ENCODE measurements at places on chromosomes 5 and 9.
A peak's percentile ranks its signal among the peaks of the same experiment; 100 is the strongest.

DNA sequence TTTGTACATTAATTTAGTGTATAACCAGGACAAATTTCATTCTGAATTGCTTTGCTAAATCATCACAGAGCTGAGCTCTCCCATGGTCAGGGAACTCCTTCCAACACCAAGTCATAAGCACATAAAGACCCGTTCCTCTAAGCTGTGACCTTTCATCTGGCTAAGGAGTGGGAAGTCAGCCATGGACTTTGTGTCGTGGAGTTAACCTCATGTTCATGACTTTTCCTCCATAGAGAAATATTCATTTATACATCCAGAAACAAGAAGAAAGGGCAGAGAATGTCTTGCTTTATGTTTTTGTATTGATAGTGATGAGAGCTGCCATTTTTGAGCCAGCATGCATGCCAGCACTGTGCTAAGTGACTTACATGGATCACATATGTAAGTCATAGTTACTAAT is 97.5 kb downstream of the INIP start:
- no peak for DNase-seq

- no peak for DNase-seq
These were observed 24.0 kb downstream of the FOXD1 start for GRCh38 chr5:73424556-73424977.

- no peak for DNase-seq
These were observed 34.8 kb upstream of the NEURL1B start for GRCh38 chr5:172606156-172606785.

DNA sequence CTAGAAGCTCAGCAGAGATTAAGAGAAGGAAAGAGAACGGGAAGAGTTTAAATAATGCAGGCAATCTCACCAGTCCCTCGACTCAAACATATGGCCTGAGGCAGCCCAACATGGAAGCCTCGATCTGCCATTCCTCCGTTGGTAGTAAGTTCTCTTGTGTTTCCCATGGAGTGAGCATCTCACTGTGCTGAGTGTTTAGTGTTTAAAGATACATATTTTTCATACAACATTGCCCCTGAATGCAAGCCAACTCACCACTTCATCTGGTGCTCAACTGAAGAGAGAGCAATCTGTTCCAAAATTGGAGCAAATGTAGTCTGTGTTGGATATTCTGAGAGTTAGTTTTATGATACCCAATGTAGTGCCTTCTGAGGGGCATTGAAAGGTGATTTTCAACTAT is 171.5 kb upstream of the ATP10B start:
- DNase-seq, result no peak

DNA sequence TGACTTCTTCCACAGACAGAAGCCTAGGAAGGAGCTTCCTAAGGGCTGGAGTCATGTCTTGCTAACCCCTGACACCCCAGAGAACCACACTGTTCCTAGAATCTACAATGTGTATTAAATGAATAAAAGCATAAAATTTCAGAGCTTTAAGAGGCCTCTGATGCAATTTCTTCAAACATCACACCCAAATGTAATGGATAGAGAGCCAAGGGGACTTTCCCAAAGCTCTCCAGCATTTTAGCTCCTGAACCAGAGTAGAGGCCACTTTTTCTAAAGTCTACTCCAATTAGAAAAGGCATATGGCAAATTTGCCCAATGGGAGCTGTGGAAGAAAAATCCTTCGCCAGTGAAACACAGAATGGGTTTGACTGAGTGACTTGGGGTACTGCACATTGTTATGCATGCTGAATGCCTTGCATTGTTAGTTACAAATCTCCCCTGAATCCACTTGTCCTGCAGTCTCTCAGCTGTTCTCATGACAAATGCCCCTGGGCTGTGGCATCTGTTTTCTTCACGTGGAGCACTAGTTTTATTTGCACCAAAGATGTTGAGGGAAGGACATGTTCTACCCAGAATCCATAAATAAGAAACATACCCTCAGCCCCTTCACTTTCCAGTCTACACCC is 334.0 kb downstream of the ASTN2 start:
- DNase-seq, result no peak

DNA sequence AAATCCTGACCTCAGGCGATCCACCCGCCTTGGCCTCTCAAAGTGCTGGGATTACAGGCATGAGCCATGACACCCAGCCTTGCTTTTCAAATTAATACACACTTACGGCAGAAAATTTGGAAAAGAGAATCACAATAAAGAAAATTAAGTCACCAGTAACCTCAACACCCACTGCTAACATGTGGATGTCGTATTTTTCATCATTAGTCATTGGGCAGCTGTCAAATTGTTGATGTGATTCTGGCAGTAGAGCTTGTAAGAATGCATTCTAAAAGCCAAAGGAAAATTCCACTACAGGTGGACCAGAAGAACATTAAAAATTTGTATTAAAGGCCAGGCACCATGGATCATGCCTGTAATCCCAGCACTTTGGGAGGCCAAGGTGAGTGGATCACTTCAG is 237.3 kb upstream of the TUT7 start:
- DNase-seq, result no peak

DNA sequence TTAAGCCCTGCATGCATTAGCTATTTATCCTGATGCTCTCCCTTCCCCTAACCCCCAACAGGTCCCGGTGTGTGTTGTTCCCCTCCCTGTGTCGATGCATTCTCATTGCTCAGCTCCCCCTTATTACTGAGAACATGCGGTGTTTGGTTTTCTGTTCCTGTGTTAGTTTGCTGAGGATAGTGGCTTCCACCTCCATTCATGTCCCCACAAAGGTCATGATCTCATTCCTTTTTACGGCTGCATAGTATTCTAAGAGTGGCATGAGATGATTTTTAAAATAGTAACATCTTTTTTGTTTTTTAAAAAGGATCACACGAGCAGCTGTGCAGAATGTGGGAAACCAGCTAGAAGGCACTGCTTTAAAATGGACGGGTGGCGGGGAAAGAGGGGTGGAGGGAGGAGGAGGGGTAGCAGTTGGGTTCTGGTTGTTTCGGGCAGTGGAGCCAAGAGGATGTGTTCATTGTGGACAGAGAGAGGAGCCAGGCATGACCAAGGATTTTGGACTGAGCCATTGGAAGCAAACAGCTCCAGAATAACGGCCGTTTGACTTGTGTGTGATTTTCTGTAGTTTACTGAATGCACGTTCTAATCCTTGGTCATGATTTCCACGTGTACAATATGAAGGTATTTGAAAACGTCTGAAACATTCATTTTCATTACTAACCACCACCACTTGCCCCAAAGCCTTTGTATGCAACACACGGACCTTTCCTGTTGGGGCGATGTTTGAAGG is 1.7 kb upstream of the TENT4A start:
- DNase-seq, result no peak

DNA sequence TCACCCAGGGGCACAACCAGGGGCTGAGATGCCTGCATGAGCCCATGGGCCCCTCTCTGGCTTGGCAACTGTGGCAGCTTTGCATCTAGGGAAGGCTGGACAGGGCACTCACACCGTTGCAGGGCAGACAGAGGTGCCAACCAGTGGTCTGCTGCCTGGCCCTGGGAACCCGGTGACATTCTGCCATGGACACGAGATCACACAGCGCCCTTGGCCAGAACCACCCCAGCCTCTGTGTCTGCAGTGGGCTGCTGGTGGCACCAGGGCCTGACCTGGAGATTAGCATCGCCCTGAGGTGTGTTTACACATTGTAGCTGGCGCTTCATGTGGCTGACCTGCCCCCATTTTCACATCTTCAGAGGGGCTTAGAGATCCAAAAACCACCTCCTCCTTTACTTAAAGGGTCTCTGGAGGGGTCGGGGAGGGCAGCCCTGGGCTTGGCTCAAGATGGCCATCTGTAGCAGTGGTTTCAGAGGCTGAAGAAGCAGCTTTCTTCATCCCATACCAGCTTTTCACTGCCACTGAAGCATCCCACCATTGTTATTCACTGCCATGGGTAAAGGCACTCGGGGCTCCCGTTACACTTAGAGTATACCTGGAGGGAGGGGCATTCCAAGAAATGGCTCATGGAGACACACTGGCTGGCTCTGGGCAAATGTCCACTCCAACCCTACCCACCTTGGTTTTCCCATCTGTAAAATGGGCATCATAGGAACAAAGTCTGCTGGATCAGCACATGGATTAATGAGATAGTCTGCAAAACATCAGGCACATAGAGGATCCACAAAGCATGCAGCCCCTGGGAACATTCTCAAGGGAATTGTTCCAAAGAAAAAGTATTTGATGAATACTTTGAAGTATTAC is 11.4 kb downstream of the DCANP1 start:
- DNase-seq, result peak; percentile 17

DNA sequence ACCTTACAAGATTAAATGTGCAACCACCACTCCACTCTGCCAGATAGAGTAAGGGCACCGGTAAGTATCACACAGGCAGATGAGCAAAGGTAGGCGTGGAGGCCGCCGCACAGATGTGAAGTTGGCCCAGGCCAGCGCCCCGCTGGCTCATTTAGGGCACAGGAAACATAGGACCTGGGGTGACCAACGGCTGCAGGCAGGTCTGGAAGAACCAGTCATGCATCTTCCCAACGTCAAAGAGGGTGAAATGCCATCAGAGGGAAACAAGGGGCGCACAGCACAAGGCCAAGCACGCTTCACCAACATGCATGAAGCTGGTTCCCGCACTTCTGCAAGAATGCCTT is 31.7 kb upstream of the SLC6A3 start:
- no peak for DNase-seq

DNA sequence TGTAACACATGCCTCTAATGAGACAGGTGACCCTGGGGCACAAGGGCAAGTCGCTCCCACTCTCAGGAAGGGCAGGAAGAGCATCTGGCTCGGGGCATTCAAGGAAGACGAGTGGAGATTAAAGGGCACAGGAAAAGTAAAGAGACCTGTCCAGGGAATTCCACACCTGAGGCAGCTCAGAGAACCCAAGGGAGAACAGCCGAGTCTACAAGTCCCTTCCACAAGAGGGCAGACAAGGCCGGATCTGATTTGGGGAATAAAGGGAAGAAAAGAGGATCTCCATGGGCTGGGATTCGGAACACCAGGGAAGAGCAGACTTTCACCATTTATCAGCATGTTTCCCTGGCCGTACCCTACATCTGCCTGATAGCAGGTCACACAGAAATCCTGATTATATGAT is 28.1 kb downstream of the GPX3 start:
- DNase-seq, result no peak

GRCh38 chr9:113964495-113965170 is 88.5 kb downstream of the ZNF618 start:
- DNase-seq, result no peak

DNA sequence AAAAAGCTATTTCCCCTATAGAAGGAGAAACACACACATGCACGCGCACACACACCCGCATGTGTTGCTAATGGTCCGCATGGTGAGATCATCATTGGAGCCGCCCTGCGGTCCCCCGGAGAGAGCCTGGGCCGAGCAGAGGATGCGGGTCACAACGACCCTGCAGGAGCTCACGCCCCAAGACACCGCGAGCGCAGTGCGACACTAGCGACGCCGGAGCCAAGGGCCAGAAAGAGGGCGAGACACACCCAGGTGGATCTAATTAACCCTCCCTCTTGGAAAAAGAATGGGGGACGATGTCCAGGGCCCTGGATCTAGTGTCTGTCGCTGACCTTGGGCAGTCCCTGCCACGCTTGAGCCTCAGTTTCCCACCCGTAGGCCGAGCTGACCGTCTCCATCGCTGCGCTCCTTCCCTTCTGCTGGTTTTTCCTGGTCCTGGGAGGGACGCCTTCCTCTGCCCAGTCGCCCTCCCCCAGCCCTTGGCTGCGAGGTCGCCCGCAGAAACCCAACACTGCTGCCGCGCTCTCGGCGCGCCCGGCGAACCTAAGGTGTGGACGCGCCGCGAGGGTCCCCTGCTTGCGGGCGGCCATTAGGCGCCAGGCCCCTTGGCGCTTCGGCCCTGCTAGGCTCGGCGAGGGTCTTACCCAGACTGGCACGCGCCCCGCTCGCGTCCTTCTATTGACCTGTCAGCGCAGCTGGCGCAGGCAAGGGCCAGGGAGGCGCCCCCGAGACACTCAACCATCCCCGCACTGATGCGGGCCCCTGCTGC is 47.5 kb upstream of the RNF20 start:
- peak; percentile 45 for DNase-seq

GRCh38 chr5:105931881-105932421 is 1738.8 kb downstream of the EFNA5 start:
- no peak for DNase-seq

GRCh38 chr5:72288924-72289323 is 31.1 kb downstream of the MRPS27 start:
- DNase-seq, result peak; percentile 42

GRCh38 chr9:128792134-128792533 is 5.1 kb downstream of the TBC1D13 start:
- DNase-seq, result no peak

GRCh38 chr5:10760096-10760920 is 726 bp downstream of the DAP start:
- DNase-seq, result peak; percentile 67

- no peak for DNase-seq
These were observed 137.8 kb upstream of the MAP1B start for GRCh38 chr5:71969460-71969859.

GRCh38 chr9:100170556-100170955 is 71.5 kb downstream of the INVS start:
- no peak for DNase-seq

GRCh38 chr5:118554981-118555380 is 433.4 kb downstream of the DTWD2 start:
- DNase-seq, result no peak

GRCh38 chr9:90307167-90307833 is 335.3 kb downstream of the DIRAS2 start:
- peak; percentile 88 for DNase-seq

GRCh38 chr5:59035681-59036080 is 452.8 kb downstream of the RAB3C start:
- DNase-seq, result no peak

- peak; percentile 90 for DNase-seq
These were observed 52.3 kb downstream of the NTNG2 start for GRCh38 chr9:132214027-132214622.

GRCh38 chr5:59366784-59367183 is 526.7 kb downstream of the PDE4D start:
- no peak for DNase-seq

DNA sequence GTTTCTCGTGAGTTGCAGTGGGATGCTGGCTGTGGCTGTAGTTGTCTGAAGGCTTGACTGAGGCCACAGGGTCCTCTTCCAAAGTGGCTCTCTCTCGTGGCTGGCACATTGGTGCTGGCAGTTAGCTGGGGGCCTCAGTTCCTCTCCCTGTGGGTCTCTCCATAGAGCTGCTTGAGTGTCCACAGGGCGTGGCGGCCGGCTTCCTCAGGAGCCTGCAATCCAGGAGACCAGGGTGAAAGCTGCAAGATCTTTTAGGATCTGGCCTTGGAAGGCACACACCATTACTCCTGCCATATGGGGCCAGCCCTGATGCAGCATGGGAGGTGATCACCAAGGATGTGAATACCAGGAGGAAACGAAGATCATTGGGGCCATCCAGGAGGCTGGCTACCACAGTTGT is 41.1 kb downstream of the ANKRD33B start:
- DNase-seq, result no peak

DNA sequence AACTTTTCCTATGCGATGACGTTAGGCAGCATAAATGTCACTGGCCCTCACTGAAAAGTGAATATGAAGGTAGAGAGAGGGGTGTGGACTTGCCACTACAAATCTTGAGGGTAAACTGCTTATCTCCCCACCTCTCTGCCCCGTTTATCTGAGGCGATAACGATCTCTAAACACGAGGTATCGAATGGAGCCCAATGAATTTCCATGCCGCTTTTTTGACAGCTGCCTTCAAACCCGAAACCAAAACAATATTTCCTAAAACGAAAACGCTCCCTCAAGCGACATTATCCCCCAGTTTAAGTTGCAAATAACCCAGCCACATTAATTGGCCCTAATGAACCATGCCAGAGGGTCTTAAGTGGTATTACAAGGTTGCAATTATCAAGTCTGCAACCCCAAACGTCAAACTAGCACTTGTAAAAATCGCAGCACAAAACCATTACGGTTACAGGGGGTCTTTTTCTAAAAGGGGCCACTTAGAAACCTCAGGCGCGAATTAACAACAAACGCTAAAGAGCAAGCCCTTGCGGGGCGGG is 1.4 kb downstream of the NR3C1 start:
- DNase-seq, result no peak

Data from right hindlimb (tissue), 1 donor.